ENCODE measurements at places on chromosomes 4 and X.

DNA sequence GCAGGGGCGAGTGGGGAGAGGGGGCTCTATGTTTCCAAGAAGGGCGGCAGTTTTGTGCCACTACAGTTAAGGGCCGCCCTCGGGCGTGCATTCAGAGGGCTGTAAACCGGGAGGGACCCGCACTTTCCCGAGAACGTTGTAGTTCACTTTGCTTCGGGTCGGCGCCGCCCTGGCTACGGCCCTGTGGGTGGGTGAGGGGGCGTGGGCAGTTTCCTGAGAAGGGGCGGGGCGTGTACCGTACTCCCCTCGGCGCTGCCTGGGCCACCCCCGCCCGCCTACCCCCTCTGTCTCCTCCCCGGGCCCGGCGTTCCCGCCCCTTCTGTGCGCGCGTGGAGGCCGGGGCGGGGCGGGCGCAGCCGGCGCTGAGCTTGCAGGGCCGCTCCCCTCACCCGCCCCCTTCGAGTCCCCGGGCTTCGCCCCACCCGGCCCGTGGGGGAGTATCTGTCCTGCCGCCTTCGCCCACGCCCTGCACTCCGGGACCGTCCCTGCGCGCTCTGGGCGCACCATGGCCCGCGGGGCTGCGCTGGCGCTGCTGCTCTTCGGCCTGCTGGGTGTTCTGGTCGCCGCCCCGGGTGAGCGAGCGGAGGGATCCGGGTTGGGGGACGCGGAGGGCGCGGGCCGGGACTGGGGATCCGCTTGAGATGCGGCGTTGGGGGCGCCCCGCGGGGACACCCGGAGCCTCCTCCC is at the start of gene CD99:
CD99 (plus strand) TSS at position 440 of the 687 bp plus-strand sequence; CDS start at position 506, 66 bp downstream.
- DNase-seq, result peak; percentile 96

DNA sequence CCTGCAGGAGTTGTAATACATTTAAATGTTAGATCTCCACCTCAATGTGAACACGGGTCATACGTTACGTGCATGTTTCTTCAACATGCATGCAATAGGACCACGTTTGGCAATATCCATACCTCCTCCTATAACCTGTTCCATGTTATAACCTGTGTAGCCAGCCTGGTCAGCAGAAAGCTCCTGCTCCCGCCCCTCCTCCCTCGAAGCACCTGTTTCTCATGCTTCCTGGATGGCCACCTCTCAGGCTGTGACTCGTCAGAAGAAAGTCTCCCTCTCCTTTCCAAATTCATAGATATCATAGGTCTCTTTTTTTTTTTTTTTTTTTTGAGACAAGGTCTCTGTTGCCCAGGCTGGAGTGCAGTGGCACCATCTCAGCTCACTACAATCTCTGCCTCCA is 96.5 kb downstream of the HMX1 start:
- DNase-seq, result peak; percentile 7

GRCh38 chr4:30948653-30949052 is 228.5 kb downstream of the PCDH7 start:
- no peak for DNase-seq

DNA sequence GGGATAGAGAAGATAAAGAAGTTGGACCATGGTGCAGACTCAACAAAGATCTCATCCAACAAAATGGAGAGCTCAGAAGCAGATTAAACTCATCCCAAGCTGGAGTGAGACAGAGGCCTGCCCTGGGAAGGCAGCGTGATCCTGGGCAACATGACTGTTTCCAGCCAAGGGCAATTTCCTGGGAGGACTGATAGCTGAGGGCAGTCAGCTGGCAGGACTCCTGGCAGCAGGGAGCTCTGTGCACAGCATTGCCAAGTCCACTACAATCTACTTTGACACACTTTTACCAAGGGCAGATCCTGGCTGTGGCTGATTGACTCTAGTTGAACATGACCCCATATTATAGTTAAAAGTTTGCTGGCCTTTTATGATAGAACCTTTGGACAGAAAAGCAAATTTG is 357.3 kb upstream of the RASGEF1B start:
- no peak for DNase-seq

GRCh38 chrX:119643696-119644095 is 37.5 kb upstream of the NKRF start:
- DNase-seq, result no peak

DNA sequence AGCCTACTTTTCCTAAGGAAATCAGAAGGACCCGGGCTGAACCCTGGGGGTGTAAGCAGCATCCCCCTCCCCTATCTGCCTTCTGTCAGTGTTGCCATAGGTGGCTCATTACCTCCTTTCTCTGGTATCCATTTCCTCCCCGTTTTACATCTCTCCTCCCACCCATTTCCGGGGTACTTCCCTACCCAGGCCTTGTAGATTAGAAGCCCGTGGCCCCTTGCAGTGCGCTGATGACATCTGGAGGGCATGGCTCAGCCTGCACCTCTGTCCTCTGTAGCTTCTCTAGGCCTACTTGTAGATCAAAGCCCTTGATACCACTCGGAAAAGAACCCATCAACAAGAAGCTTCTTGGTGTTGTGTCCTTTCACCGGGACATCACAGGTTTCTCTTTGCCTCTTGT is 71.8 kb downstream of the NBDY start:
- DNase-seq, result no peak

DNA sequence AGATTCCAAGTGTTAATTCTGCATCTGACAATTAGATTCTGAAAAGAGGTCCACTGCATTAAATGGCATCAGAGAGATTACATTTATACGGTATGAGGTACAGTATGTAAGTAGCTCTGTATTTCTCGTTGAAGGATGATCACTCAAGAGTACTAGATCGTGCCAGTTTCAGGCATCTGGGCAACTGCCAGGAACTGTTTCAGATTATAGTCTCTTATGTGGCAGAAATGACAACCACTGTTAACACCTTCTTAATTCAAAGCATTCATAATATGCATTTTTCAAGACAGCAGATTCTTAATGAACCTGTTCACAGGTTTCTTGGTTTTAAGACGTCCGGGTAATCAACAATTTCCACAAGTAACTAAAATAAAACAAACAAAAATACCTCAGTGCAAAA is 1.6 kb downstream of the ANKRD50 start:
- peak; percentile 41 for DNase-seq

GRCh38 chr4:153221783-153222706 is 17.8 kb downstream of the TRIM2 start:
- DNase-seq, result peak; percentile 86

- no peak for DNase-seq
Observed at GRCh38 chr4:121943941-121944340, 7.9 kb downstream of the TRPC3 start.

GRCh38 chrX:151723156-151723760 is 7.4 kb downstream of the FATE1 start:
- no peak for DNase-seq

- no peak for DNase-seq
Observed at GRCh38 chrX:39096599-39096998, 295.3 kb downstream of the MID1IP1 start.

- DNase-seq, result no peak
Observed at GRCh38 chr4:128703948-128704347, 105.6 kb upstream of the JADE1 start.

DNA sequence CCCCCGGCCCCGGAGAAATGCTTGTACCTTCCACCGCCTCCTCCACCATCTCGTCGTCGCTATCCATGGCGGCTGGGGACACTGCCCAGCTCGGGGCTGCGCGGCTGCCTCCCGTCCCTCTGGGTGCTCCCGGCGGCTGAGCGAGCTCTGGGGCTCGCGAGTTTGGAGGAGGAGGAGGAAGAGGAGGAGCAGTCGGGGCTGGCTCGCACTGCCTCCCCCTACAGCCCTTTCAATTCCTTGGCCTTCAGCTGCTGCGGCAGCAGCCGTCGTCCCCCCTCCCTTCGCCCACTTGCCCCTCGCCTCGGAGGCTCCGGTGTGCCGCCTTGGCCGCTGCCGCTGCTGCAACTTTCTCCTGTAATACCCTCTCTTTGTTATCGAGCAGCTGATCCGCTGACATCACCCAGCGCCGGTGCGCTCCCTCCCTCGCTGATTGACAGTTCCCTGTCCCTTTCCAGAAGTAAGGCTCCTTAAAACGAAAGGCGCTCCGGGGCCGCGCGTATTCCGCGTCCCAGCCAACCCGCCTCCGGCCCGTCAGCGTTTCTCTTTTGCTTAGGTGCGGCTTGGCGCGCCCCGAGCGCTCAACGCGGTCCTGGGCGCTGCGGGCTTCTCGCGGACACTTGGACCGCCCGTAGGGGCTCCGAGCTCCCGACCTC is at the start of gene SETD7:
SETD7 (minus strand) TSS at position 149 of the 653 bp plus-strand sequence; CDS start at position 67, 82 bp downstream.
- peak; percentile 91 for DNase-seq

GRCh38 chrX:114962209-114962608 is 55.2 kb downstream of the IL13RA2 start:
- no peak for DNase-seq

DNA sequence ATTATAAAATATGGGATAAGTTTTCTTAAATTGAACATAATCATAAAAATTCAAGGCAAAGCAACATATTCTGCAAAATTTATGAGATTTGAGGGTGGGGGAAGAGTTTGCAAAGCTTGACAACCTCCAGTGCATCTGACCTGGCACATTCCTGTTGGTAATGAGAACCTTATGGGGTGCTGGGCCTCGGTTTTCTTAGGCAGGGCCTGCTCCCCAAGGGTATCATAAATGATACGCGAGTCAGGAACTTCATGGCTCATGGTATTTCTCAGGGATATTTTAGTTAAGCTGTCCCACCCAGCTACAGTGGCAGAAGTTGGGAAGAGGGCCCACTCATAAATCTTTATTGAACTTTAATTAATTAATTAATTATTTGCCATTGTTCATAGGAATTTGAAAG is 13.2 kb downstream of the AFF2 start:
- no peak for DNase-seq

- DNase-seq, result peak; percentile 66
Observed at GRCh38 chrX:650324-650723, 19.7 kb downstream of the SHOX start.

- DNase-seq, result no peak
Observed at GRCh38 chrX:123743312-123743711, 10.5 kb upstream of the THOC2 start.

GRCh38 chrX:44308869-44309268 is 34.6 kb downstream of the EFHC2 start:
- no peak for DNase-seq

GRCh38 chr4:13700021-13700857 is 72.7 kb upstream of the BOD1L1 start:
- no peak for DNase-seq

GRCh38 chr4:156018383-156018782 is 64.7 kb upstream of the CTSO start:
- DNase-seq, result no peak

- no peak for DNase-seq
Observed at GRCh38 chrX:79170476-79171035, 26.1 kb downstream of the GPR174 start.

DNA sequence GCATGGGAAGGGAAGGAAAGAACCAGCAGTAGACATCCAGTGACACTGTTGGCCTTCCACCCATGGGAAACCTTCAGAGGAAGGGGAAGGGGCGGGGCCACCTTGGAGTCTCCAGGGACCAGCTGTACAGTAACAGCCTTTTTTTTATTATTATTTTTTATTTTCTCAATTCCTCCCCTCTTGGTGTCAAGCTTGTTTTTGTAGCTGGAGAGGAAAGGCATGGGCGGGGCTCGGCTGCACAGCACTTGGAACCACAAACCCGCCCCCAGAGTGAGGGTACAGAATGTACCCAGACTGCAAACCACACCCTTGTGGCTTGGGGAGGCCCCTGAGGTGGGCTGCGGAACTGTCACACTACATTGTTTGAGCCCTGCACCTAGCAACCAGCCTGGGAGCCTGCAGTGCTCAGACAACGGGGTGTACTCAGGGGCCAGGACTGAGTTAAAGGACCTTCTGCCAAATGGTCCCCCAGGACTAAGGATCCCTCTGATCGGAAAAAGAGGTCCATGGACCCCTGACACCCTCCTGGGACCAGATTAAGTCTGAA is 45.7 kb downstream of the PRPS1 start:
- peak; percentile 61 for DNase-seq

GRCh38 chr4:52550186-52550585 is 108.9 kb downstream of the USP46 start:
- no peak for DNase-seq

- no peak for DNase-seq
Observed at GRCh38 chr4:86974551-86974994, 39.8 kb downstream of the AFF1 start.

DNA sequence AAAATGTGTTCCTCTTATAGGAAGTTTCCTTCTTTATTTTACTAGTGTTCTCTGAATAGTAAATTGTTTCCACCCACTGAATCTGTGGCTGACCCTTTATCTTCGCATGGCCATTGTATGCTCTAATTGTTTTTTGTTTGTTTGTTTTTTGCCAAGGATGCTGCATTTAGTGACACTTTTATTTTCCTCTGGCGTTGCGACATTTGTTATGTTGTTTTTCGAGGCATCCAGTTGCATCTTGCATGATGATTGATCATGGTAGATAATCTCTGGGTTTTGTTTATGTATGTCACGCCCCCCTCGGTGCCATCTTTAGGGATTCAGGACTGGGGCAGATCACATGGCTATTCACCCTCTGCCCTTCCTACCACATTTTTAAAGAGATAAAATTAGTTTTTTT is 2.2 kb downstream of the NMU start:
- DNase-seq, result no peak

DNA sequence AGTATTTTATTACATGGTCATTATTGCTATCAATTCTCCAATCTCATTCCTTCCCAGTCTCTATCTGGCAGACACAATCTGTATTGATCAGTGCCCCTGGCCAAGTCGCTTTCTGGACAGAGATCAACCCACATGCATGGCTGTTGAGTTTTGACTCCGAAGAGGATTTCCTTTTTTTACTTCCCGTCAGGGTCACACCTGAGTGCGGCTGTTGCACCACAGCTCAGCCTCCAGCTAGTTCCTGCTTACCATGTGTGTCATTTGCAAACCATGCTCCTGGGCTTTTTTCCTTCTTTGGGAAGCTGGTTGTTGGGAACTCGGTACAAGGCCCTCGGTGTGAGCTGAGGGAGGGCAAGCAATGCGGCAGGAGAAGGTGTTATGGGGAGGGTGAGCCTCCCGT is 11.7 kb downstream of the MAGED2 start:
- DNase-seq, result no peak

- DNase-seq, result no peak
Observed at GRCh38 chrX:109952050-109952449, 50.9 kb upstream of the TMEM164 start.

DNA sequence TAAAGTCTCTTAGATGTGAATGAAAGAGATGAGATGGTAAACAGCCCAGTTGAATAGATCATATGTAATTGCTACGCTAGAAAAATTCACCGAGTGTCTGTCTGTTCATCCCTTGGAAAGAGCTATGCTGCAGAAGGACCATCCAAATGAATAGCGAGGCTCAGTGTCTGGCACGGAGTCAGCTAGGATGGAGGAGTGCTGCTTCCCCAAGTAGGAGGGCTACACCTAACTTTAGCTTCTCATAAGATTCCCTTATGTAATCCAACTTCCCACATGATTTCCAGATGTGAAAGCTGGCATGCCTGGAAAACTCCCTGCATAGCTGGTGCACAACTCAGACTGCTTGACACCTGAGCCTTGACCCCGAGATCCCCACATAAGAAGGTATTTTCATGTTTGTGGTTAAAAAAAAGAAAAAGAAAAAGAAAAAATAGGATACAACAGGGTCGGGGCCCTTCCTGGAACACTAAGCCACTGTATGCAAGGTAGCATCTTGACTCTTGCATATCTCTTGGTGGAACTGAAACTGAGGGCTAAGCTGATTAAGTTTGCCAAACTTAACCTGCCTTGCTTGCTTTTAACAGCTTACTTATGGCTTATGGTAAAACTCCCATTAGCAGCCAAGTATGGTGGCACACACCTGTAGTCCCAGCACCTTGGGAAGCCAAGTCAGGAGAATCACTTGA is 82.3 kb downstream of the FREM3 start:
- DNase-seq, result no peak
